RPMI8226 (cell line): ENCODE measurements at places on chromosomes 6 and 20.

GRCh38 chr20:59253779-59254319 is 46.6 kb upstream of the EDN3 start:
- no peak for DNase-seq

GRCh38 chr20:14647016-14647415 is 309.6 kb upstream of the FLRT3 start:
- DNase-seq: no peak

GRCh38 chr6:122798099-122798641 is 9.1 kb downstream of the SMPDL3A start:
- DNase-seq: no peak

- DNase-seq: peak; percentile 92
Observed at GRCh38 chr6:6591778-6592465, 3.4 kb downstream of the LY86 start.

GRCh38 chr6:42269553-42269952 is 51.9 kb upstream of the MRPS10 start:
- peak; percentile 97 for DNase-seq

DNA sequence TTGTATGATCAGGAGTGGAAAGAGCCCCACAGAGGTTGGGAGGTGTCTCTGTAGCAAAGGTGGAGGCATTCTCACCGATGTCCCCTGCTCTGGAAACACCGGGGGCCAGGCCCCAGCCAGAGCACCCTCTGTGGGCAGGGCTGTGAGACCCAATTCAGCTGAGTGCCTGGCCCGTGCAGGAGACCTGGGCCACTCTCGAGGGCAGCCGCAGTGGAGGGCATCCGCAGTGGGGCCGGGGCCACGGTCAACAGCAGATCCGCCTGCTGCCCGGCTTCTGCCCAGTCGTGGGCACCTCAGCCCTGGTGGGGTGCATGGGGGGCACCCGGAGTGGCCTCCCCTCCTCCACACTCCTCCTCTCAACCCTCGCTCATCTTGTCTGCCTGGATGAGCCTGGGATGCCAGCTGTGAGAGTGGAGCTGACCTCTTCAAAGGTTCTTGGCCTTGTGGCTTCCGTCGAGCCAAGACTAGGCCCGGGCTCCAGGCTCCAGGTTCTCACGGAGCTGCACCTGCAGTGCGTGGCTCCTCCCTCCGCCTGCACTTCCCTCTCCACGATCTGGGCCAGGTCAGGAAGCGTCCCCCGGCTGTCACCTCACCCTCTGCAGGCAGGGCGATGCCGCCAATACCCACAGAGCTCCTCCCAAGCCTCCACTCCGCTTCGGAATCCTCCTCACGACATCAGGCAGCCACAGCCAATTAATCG is 134.8 kb downstream of the TAF4 start:
- peak; percentile 77 for DNase-seq

DNA sequence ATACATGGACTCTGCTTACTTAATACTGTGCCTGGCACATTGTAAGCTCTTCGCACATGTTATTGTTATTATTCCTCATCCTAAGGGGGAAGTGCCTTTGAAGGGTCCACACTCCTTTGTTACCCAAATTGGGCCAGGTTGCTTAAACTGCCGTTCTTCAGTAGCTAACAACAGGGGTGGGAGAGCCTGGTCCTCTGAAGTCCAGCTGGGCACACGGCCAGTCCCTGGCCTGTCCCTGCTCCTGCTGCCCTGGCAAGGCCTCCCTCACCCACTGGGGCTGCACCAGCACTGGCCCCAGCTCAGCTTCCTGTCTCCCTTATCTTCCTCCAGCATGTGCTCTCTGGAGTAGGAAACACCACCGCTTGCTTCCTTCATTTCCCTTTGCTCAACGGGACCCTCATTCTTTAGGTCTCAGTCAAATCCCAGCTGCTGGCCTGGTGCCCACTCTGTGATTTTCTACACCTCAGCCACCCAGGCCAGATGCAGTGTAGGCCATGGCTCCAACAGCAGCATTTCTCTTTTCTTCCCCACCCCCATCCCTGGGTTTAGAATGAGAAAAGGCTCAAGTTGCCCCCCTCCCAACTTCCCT is 5.5 kb upstream of the PROCR start:
- no peak for DNase-seq

GRCh38 chr6:152673236-152673635 is 24.5 kb upstream of the MYCT1 start:
- DNase-seq: no peak

GRCh38 chr6:48834706-48835105 is 628.3 kb downstream of the MMUT start:
- no peak for DNase-seq
